ENCODE measurements at places on chromosomes 5 and 9.

DNA sequence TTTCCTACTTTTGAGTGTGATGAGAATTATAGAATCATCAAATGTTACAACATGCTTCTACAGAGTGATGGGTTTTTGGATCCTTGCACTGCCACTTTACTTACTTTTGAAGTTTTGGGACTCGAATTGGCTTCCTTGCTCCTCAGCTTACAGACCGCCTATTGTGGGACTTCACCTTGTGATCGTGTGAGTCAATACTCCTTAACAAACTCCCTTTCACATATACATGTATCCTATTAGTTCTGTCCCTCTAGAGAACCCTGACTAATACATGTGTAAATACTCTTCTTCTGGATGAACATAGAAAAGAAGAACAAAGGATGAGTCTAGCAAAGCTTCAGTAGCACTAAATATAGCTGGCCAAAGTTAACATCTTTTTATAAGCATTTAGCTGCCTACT is 98.7 kb upstream of the PDE4D start:
- DNase-seq, result no peak

GRCh38 chr9:95979446-95979845 is 104.0 kb downstream of the ERCC6L2 start:
- DNase-seq, result no peak

- no peak for DNase-seq
Measured at GRCh38 chr5:145856285-145856818, 16.5 kb downstream of the GRXCR2 start.

GRCh38 chr9:135087489-135087792 is at the start of gene OLFM1:
Gene OLFM1 (plus strand): TSS chr9:135087668. CDS start chr9:135087990, 322 bp downstream.
- DNase-seq, result peak; percentile 43

- DNase-seq, result no peak
Measured at GRCh38 chr5:39461007-39461682, 36.4 kb upstream of the DAB2 start.

DNA sequence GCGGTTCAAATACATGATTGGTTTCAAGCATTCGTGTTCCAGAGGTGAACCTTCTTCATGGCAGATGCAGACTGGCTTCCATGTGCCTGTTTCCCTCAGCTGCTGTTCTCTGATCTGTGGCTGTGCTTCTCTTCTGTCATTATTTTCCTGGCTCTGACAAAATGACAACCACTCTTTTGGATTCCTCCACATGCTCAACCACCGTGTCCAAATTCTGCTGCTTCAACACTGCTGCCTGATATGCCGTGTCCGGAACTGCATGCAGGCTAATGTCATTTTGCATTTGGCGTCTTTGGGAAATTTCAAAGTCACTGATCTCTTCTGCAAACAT is 368.7 kb upstream of the ZNF608 start:
- DNase-seq, result no peak

GRCh38 chr9:92385953-92386352 is 18.4 kb downstream of the OGN start:
- no peak for DNase-seq

DNA sequence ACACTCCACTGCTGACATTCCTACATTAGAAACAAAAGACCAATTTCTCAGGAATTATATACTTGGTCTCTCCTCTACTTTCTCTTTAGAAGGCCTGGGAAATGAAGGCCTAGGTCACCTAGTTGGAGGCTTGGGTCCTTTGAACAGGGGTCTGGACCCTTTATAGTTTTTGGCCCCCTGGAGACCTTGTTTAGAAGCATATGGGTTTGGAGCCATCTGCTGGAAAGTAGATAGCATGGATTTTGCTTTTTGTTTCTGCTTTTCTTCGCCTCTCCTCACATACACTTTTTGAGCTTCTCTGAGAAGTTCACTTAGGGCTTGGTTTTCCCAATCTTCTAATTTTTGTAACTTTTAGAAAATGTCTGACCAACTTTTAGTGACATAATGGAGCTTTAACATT is 67.1 kb upstream of the CDK20 start:
- DNase-seq, result no peak

GRCh38 chr9:123465304-123465703 is 109.3 kb downstream of the CRB2 start:
- no peak for DNase-seq

DNA sequence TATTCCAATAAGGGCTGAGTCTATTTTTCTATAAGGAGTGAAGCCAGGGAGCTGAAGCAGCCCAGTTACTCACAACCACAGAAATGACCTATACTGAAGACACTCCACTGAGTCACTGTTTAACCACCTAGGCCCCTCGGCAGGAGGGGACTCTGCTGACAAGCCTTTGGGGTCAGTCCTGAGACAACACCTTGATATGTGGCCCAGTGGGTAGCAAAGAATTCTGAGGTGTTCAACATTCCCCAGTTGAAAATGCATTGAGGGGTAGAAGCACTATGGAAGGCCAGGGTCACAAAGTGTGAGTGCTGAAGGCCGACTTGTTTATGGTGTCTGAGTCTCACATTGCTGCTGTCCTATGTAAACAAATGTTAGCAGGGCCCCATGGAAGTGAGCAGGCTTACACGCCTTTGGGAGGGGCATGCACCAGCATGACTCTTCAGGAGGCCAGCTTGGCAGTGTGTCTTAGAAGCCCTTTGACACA is 112.6 kb upstream of the NFIL3 start:
- no peak for DNase-seq

DNA sequence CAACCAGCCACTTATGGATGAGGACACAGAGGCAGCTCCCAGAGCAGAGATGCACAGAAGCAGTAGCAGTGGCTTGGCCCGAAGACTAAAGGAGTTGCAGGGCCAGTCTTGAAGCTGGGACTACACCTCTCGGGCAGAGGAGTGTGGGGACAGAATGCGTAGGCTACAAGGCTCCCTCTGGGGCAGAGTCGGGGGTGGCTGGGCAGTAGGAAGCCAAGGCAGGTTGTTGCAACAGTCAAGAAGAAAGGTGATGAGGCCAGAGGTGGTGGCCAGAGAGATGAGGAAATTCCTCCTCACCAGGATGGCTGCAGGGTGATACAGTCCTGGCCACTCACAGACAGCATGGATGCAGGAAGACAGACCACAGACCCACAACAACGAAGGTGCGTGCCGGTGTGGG is 4.9 kb upstream of the N4BP3 start:
- no peak for DNase-seq
